ENCODE measurements at places on chromosomes 1 and 21.

DNA sequence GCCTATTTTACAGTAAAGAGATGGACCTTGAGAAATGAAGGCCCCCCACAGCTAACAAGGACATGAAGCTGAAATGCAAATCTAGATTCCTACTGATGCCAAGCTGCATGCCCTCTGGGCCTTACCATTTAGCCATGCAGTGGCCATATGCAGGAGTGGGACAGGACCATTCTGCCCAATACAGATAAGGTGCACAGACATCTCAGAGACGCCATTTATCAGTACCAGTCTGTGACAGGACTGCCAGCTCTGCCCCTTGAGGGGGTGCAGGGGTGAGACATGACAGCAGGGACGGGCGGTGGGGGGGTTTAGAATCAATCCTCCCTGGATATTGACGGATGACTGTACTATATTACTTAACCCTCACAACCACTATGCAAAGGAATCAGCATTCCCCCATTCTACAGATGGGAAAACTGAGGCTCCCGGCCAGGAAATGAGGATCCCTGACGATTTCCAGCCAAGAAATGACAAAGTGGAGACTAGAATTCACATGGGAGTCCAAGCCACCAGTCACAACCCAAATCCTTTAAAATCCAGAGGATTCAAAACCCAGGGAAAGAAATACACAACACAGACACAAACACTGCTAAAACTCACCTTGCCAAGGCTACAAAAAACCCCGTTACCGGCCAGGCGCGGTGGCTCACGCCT is 10.8 kb downstream of the SSBP3 start:
- ATAC-seq: no peak

DNA sequence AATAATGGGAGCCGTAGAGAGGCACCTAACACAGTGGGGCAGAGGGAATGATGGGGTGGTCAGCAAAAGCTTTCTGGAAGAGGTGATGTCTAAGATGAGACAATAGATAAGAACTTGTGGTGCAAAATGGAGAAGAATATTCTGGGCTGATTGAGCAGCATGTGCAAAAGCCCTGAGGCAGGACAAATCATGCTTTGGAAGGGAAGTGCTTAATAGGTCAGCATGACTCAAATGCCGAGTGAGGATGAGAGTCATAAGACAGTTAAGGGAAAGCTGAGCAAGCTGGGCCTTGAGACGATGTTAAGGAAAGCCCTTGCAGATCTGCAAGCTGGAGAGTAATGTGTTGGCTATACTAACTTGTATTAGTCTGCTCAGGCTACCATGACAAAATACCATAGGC is 37.3 kb upstream of the ASB17 start:
- ATAC-seq: no peak

- ATAC-seq: peak; percentile 53
These were observed 141.4 kb downstream of the SYF2 start for GRCh38 chr1:25090707-25091422.

DNA sequence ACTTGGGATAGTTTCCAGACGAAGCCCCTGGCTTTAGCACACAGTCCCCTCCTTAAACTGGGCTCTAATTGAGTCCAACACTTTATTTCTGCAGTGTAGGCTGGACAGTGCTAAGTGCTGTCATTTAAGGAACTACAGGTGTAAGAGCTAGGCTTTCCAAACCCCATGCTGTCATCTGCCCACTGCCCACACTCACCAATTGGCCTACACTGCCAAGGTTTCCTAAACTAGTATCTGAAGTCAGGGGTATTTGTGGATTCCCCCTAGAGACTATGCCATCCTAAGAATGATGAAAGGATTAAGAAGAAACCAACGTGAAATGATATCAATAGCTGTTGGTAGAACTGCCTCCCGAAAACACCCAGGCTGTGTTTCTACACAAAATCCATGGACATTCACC is 160.9 kb downstream of the TBX15 start:
- ATAC-seq: no peak

DNA sequence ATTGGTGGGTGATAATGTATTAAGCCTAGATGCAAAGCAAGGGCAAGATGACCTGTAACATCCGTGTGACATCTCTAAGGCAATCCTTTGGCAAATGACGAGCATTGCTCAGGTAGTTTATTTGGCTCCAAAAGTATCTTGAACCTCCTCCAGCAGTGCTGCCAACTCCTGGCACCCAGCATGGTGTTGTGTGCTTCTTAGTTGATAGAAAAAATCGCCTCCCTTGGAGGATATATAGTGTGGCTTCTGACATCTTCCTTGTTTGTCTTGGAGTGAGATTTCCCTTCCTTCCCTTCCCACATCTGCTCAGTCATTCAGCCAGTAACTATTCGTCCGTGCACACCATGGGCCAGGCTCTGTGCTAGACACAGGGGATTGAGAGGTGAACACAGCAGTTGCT is 121.8 kb downstream of the TOMM20 start:
- ATAC-seq: no peak

DNA sequence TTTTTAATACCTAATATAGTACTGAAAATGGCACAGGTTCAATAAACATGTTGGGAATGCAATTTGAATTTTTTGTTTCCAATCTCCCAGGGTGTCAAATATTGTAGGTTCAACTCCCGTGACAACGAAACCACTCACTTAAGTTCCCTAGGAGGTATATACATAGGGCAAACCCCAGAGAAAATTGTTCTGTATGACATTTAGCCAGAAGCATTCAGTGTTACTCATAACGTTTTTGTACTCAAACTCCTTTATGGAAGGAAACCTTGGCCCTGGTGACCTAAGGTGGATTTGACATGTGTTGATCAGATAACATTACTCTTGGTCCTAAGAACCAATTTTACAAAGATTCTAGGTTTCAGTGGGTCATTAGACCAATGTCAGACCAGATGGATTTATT is 110.6 kb downstream of the USP25 start:
- ATAC-seq: no peak

DNA sequence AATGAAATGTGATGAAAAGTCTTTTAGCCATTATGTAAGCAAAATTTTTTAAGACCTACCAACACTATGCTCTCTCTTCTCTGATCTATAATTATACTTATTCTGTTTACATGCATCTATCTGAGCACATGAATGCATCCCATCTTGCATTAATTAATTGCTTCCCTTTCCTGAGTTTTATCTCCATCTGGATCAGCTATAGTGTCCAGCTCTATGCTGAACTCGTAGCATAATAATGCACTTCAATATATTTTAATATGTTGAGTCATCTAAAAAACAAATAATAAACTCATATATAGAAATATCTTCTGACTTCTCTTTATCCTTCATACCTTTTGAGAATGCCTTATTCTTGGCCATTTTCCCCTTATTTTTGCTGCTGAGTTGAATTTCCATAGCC is 1097.8 kb downstream of the TTLL7 start:
- ATAC-seq: no peak

DNA sequence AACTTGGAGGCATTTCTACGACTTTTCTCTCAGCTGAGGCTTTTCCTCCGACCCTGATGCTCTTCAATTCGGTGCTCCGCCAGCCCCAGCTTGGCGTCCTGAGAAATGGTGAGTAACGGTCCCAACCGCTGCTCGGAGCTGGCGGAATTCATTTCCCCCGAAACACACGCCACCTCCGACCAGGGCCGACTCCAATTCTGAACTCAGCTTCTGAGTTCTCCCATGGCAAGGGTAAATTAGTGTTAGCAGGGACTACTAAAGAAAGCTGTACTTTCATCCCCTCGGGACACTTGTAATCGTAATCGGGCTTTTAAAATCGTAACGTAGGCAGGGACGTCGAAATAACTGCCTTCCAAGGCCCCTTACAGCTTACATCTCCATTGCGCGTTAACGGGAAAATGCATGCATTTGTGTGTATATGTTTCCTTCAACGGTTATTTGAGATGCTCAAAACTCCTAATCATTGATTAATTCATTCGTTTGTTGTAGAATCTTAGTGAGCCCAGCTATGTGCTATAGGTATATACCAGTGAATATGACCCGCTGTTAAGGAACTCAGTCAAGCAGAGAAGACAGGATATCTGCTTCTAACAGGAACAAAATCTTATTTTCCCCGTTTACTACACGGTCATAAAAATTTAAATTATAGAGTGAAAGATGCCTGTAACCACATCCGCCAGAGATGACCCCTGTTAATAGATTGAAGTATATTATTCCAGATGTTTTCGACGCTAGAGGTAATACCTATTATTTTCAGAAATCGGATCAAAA is 472 bp downstream of the DTL start:
- peak; percentile 0 for ATAC-seq

GRCh38 chr1:53754484-53755312 is 15.7 kb upstream of the GLIS1 start:
- peak; percentile 77 for ATAC-seq

DNA sequence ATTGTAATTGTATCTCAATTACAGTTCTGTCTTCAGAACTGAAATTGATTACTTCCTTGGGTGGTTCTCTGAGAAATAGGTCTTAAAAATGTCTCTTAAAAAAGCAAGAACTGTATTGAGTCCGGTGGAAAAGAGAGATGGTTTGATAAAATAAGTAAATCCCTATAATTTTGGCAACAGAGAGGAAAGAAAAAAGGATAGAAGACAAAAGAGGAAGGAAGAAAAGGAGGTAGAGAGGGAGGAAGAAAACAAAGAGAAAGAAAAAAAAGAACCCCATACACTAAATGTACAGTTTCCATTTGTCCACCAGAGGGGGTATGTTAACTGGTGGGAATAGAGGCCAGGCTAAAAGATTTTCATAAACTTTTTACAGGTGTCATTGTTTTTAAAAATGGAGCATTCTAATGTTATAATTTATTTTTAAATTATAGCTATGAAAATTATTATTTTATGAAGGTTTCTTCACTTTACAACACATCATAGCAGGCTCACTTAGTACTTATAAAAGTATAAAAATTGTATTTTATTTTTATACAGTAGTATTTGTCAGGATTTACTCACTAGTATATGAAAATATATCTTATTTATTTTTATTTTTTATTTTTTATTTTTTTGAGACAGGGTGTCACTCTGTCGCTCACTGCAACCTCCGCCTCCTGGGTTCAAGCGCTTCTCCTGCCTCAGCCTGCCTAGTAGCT is 2.1 kb upstream of the UBE2T start:
- no peak for ATAC-seq
